ENCODE measurements at places on chromosomes 7 and 10.

DNA sequence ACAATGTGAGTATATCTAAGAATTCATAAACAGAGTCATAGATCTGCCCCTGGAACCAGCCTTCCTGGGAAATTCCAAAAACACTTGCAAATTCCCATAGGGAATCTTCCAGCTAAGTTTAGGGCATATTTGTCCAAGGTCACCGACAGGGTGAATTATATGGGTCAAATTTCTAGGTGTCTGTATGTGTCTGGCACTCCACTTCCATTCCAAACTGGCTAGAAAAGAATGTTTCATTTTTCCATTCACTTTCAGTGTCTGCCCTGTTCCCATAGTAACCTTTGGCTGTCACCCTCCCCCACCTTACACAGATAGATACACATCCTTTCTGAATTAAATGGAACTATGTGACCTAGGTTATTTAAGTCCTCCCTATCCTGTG is 230.9 kb downstream of the CREB5 start:
- no peak for DNase-seq

- DNase-seq: no peak
These were observed 11.3 kb downstream of the KAT6B start for GRCh38 chr10:74837743-74838142.

GRCh38 chr10:117993166-117993565 is 53.6 kb downstream of the RAB11FIP2 start:
- no peak for DNase-seq

DNA sequence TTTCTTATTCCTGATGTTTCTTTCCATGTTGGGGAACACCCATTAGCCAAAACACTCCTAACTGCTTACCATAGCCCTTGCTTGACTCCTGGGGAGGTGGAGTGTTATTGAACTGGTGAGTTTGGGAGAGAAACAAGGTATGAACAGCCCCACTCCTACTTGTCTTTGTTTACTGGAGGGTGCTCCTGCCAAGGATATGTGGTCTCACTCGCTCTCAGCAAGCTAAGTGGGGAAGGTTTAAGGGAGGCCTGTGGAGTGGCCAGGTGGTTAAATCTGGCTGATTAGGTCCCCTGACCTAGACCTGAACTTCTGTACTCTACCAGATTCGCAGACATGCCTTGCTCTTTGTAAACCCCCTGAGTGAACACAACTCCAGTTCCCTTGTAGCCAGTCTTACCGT is 300.1 kb downstream of the PTEN start:
- DNase-seq: no peak

GRCh38 chr10:102738692-102739121 is 5.0 kb upstream of the WBP1L start:
- no peak for DNase-seq

GRCh38 chr10:3564346-3565002 is 220.5 kb downstream of the KLF6 start:
- DNase-seq: no peak

- no peak for DNase-seq
These were observed 12.6 kb downstream of the CPA4 start for GRCh38 chr7:130305433-130306042.

DNA sequence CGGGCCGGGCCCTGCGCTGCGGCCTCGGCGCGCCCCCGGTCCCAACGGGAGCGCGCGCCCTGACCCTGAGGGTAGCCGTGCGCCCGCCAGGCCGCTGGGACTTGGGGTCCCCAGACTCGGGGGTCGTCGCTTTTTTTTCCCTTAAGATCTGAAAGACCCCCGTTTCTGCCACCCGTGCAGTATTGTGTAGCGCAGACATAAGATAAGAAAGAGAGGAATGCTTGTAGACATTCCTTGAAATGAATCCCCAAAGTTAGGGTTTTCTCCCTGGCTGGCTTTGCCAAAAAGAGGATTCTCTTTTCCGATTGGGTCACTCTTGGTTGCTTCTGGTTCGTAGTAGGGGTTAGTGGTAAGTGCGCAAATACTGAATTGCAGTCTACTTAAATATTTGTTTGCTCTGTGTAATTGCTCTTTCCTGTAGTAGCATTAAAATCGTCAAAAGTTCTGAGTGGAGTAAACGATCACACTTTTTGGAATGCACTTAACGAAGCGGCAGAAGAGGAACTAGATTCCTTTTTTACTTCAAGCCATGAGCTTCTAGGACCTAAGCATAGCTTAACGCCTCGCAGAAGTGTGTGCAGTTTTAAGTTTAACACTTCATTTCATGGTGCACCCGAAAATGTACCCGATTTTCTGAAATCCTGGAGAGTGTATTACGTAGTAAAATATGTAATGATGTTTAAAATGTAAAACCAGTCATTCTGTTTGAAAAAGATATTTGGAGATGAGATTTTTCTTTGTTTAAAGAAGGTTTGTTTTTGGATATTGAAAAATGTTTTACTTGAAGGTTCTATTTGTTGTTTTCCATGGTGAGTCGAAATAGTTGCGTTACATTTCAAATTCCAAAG is 1.3 kb downstream of the CUL1 start:
- no peak for DNase-seq

GRCh38 chr10:100419911-100420449 is 42.8 kb upstream of the WNT8B start:
- no peak for DNase-seq

- DNase-seq: no peak
These were observed 219.6 kb upstream of the NPSR1 start for GRCh38 chr7:34438436-34438835.

GRCh38 chr10:27944005-27944404 is 54.9 kb downstream of the ODAD2 start:
- no peak for DNase-seq

- DNase-seq: no peak
These were observed 240.9 kb upstream of the PTER start for GRCh38 chr10:16195894-16196293.
